ENCODE measurements at places on chromosomes 5 and 9. TPM values are rescaled to one million over a fixed set of nuclear protein-coding genes. Genes with fewer than 3 reads are reported as not detected.

Gene PCDHGB4
- total RNA-seq: 0.20 TPM

Gene CERCAM
- total RNA-seq: 2.2 TPM

Gene PFDN1
- 53.2 TPM for total RNA-seq

Gene LCN9
- total RNA-seq: not detected

Gene IFNA16
- not detected for total RNA-seq

DNA sequence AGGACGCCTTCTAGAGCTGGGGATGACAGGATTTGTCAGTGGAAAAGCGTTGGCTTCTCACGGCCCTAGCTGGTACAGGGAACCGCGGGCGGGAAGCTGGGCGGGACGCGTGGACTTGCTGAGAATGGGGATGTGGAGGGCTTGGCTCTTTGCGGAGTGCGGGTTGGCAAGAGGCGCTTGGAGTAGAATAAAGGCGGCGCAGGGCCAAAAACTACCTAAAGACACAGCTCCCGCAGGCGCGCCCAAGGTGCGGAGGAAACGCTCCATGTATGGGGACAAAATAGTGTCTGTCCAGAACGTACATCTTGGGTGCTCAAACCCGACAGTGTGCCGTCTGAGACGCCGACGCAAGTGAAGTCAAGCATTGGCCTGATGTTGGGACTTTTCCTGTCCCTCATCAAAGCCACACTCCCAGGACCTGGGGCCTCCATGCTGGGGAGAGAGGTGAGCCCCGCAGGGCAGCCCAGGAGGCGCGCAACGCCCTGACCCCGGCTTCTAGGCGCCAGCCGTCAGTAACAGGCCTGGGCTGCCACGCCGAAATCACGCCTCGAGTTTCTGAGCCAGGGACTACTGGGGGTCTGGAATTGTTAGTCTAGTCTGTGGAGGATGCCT lies 1.6 kb upstream of the NKX2-5 start:
- no peak for DNase-seq

DNA sequence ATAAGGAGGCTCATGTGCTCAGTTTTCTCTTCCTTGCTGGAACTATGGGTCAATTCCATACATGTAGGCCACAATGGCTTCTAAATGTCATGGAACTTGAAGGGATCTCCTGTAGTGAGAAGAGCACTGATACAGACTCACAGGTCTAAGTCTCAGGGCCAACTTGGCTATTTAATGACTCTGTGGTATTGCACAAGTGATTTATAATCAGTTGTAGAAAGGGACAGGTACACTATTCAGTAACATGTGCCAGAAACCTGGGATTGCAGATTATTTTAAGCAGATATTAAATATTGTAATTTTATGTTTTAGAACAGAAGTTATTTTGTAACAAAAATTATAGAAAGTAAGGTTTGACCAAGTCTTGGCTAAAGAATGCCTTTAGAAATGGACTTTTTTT lies 241.5 kb upstream of the PIK3R1 start:
- no peak for DNase-seq

GRCh38 chr9:105503881-105504280 lies 54.0 kb upstream of the FKTN start:
- DNase-seq: no peak

- DNase-seq: no peak
Measured at GRCh38 chr9:129810116-129810515, 7.1 kb downstream of the TOR1B start.

GRCh38 chr5:165894916-165895315 lies 2389.5 kb downstream of the MAT2B start:
- no peak for DNase-seq

DNA sequence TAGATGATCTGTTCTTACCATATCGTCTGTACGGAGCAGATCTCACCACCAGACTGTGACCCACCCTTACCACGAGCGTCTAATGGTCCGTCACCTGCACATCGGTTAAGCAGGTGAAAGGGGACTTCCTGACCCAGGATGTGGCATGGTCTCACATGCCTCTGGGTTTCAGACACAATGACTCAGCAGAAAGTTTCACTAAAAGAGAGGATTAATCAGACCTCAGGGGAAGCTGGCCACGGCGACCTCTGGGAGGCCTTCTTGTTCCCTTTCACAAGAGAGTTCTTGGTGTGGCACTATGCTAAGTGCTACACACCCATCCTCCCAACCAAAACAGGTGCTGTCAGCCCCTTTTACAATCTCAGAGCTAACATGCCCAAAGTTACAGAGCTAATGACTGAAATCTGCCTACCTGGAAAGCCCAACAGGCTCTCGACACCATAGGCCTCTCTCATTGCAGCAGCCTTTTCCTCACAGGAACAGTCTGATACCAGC lies 41.6 kb downstream of the ADAMTS12 start:
- DNase-seq: peak; percentile 7

Data from naive thymus-derived CD4-positive, alpha-beta T cell (primary cell).